Activated naive CD4-positive, alpha-beta T cell (primary cell): ENCODE measurements at places on chromosomes 7 and 10.

GRCh38 chr7:135938563-135938962 lies 38.6 kb downstream of the MTPN start:
- DNase-seq = no peak

DNA sequence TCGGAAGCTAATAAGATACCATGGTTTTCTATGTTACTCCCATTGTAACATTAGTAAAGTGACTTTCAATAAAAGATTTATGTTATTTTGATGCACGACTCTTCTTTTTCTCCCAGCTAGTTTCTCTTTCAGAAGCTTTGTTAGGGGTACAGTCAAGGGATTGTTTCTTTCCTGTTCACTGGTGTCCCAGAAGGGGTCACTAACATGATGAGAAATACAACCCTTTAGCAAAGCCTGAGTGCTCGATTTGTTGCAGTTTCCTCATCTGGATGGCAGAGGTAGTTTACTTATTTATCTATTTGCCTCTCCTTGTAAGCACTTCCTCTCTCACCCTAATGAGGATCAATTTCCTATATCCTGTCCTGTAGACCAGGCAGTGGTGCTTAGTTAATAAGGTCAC lies 17.0 kb downstream of the SRI start:
- no peak for DNase-seq

GRCh38 chr10:43389867-43390266 lies 18.4 kb downstream of the FXYD4 start:
- DNase-seq = no peak

DNA sequence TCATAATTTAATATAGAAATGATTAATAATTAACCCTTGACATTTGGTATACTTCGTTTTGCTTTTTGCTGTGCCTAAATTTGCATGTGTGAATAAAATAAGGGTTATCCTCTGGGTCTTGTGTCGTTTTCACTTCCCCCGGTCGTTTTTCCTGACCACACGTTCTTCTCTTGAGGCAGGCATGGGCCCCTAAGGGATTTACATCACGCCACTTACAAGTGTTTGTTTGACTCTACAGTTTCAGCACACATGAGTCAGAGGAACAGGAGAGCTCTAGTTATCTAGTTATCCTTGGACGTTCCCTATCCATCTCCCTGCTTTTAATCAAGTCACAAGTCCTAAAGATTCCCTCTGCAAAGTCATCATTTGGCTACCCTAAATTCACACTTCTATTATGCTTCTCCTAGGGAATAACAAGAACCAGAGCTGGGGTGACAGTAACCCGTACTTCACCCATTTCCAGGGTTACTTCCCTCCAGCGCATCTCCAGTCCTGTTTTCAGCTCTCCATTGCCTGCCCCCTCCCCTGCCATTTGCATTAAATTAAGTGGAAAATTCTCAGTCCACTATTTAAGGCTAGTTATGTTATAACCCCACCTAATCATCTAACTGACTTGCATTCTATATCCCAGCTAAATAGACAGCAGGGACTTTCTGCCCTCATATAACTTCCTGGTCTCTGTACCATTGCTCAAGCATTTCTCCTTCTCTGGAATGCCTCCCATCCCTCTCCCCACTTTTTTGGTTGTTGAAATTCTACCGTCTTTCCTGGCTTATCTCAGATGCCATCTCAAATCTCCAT lies 206.9 kb downstream of the PTEN start:
- DNase-seq = no peak

DNA sequence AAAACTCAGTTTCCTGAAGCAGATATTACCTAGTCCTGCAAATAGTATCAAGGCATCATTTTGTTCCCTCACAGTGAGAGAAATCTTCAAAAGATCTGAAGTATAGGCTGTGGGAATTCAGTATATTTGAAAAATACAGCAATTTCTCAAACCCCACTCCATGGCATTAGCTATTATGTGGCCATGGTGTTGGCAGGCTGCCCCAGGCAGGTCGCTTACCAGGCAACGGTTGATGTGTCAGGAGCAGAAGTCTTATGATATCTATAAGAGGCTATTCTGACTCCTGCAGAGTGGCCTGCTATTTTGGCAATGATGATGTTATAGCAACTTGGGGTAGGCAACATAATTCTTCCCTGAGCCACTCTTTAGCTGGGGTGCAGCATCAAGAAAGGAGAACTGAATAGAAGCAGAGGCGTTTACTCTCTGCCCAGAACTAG lies 187.9 kb downstream of the PLXDC2 start:
- no peak for DNase-seq

DNA sequence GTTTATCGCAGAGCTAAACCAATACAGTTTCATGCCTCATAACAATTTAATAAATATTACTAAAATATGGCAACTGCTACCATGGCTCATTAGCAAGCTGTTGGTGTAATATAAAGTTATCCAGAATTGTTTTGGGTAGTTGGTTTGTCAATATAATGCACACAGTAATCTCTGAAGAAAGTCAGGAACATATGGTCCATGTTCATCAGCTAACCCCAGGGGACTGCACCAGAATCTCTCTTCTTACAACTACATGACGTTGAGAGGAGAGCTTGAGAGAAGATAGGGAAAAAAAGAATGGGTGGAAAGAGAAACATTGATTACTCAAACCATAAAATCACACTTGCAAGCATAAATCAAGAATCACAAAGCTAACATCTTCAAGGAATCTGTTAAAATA lies 333.7 kb downstream of the NRG3 start:
- DNase-seq = no peak

DNA sequence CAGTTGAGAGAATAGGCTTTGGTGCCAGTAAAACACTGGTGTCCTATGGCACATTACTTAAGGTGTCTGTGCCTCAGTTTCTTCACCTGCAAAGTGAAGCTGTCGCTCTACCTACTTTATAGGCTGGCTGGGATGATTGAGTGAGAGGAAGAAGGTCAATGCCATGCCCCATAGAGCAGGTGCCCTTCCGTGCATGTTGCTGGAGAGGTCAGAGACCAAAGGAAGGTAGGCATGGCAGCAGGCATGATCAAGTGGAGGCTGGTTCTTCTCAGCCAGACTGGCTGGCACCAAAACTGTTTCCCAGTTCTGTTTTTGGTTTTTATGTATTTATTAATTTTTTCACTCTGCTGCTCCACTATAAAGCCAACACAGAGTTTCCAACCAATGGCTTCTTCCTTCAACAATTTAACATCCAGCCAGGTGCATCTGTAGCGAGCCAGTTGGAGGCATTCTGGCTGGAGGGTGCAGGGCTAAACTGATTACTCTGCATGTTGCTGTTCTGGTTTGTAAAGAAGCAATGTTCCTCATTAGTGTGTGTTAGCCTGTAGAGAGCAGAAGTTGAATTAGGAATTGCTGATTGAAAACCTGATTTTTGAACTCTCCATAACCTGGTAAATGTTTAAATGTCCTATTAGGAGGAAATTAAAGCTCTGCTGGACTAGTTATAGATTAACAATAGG lies 144.3 kb upstream of the TNS3 start:
- DNase-seq = no peak

DNA sequence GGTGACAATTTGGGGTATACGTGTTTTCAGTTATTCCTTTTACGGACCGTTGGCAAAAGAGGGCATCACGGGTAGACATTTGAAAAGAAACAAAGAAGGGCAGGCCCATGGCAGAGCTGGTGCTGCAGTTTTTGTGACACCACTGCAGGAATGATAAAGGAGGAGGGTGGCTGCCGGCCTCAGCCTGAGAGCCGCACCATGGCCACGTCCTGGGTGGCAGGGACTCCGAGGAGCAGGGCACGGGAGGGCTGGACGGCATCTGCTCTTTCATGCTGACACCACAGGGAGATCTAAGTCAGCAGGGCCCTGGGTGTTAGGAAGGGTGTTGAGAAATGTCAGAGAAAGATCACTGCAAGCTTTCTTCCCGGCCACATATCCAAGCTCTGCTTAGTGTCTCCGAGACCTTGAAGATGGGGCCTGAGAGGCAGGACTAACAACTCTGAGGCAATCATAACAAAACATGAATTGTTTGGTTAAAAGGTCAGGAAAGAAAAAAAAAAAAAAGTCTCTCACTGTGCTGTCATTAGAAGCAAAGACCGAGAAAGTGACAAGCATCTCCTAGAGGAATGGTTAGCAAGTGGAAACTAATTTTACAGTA lies 36.6 kb downstream of the INSYN2A start:
- DNase-seq = no peak

DNA sequence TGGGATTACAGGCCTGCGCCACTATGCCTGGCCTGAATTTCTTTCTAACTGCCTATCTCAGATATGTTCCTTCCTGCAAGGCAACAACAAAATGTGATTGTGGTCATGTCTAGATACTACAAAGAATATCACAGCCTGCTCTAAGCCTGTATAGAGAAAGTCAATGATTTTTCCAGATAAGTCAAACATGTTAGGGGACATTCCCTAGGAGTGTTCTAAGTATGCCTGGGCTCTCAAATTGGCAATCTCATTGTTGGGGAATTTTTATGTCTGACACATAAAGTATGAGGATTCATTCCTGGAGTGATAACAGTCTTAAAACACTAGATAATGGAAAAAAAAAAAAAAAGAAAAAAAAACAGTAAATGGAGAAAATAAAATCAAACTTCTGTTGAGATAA lies 406.1 kb downstream of the GATA3 start:
- no peak for DNase-seq

- no peak for DNase-seq
Measured at GRCh38 chr10:89226891-89227290, 19.8 kb upstream of the CH25H start.

GRCh38 chr7:102044984-102045673 lies 227.7 kb downstream of the CUX1 start:
- DNase-seq = no peak

DNA sequence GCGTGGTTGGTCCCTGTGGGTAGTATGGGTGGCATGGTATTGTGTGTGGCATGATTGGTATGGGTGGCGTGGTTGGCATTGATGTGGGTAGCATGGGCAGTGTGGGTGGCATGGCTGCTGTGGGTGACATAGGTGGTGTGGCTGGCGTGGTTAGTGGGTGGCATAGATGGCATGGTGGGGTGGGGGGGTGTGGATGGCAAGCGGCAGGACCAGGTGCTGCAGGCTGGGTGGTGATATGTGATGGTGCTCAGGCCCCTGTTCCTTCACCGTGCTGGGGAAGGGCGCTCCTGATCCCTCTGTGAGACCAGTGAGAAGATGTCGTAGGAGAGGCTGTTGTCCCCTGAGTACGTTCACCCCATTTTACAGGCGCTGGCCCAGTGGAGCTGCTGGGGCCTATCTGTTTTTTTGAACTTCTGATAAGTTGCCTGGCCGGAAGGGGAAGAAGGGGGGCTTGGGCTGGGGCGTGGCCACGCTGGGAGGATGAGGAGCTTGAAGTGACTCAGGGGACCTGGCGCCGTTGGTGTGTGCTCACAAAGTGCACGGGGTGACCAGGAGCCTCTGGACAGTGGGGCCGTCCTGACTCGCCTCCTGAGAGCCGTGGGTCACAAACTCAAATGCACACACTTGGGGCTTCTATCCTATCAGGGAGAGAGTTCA lies 17.5 kb downstream of the INPP5A start:
- peak; percentile 27 for DNase-seq

- DNase-seq = no peak
Measured at GRCh38 chr10:93600446-93601145, 439 bp downstream of the RBP4 start.

DNA sequence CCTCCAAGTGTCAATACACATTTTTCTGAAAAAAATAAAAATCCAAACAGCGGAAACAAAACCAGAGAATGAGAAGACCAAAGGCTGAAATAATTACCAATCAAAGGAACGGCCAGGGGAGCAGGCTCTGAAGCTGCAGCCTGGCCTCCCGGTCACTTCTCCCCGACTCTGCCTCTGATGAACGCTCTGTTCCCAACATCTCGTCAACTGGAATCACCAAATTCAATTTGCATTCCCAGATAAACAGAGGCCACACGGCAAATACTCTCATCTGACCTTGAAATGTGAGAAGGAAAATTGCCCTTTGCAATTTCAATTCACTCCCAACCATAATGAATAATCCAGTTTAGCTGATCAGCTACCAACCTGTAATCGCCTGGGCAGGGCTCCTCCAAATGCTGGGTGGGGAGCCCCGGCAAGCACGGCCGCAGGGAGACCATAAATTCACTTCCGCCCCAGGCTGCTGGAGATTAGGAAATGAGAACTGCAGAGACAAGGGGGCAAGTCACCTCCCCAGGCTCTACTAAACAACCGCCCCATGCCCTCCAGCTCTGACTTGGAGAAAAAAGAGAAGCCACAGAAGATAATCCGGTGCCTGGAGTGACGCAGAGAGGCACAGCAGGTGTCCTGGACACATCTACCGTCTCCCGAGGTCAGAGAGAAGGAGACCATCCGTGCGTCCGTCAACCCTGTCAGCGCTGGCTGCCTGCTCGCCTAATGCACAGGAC lies 153.2 kb downstream of the MAD1L1 start:
- no peak for DNase-seq

- DNase-seq = no peak
Measured at GRCh38 chr10:48681740-48682139, 2.9 kb upstream of the WDFY4 start.

GRCh38 chr7:114084472-114085312 lies 165.9 kb upstream of the PPP1R3A start:
- DNase-seq = no peak

DNA sequence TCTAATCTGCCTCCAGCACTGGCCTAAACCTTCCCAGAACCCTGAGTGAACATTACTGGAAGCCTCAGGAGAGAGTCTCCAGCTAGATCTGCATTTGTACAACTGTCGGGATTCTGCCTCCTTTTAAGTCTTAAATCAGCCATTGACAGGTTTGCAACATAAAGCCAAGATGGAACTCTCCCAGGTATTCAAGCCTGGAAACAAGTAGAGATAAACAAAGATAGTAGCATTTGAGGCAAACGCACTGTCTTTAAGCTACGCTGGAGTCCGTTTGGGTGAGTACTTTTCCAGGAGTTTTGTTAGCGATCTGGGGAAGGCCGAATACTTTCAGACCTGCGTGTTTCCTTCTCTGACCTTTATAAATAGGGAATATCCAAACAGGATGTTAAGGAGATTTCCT lies 317.2 kb upstream of the FZD8 start:
- DNase-seq = no peak

- no peak for DNase-seq
Measured at GRCh38 chr7:24971333-24972165, 8.4 kb downstream of the OSBPL3 start.

GRCh38 chr7:104328296-104328969 lies at the start of gene LHFPL3:
TSS of gene LHFPL3 (plus strand) at chr7:104328603.
- DNase-seq = no peak

DNA sequence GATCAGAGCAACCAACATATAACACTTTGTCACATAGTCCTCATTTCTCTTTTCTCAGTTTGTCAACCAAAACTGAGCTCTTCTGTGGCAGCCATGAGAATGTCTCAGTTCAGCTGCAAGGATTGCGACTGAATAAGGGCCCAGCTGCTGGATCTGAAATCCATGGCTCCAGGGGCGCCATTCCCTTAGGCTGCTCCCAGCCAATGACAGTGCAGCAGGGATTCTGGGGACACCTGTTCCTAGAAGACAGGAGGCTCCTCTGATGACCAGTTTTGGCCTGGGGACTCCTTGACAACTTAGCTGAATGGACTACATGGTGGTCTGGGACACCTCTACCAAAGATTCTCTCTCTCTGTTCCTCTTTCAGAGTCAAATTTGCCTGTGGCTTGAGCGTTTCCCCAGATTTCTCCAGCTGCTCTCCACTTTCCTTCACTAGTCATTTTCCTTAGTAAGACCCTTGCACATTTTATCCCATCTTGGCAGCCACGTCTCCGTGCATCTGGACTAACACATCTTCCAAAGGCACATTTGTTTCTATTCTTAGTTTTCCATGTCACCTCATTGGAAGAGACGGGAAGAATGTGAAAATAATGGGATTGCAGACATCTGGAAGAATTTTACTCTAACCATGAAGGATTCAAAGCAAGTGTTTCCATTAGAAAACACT lies 28.1 kb upstream of the KIF5B start:
- no peak for DNase-seq
